Prostate gland (tissue), 2 donors: ENCODE measurements at places on chromosomes 1 and 21. TPM values are rescaled to one million over a fixed set of nuclear protein-coding genes. Genes with fewer than 3 reads are reported as not detected.

FMN2 gene
- total RNA-seq: 4.8 TPM

EXTL1 gene
- not detected for total RNA-seq

KRTAP11-1 gene
- total RNA-seq: not detected

MARK1 gene
- 7.2 TPM for total RNA-seq

COL6A2 gene
- total RNA-seq: 474 TPM

DNA sequence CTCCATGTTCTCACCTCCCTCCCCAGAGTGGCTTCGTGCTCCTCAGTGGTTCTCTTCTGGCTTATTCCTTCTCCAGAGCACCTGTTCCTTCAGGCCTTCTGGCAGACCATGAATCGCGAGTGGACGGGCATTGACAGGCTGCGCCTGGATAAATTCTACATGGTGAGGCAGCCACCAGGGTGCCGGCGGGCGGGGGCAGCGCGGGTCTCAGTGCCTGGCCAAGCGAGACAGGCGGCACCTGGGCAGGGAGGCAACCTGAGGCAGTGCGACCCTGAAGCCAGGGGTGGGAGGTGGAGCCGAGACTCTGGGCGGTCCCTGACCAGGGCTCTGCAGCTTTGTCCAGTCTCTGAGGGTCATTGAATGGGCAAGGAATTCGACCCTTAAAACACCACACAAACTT is 3.9 kb downstream of the RRP1 start:
- H3K4me1 ChIP-seq: peaks cover 3% of the 10 kb centered on the region
- H3K27me3 ChIP-seq: no peaks in the 10 kb centered on the region
- DNase-seq: no peak
- H3K4me3 ChIP-seq: no peak overlapping the region
- peaks cover 11% of the 10 kb centered on the region for H3K36me3 ChIP-seq

DNA sequence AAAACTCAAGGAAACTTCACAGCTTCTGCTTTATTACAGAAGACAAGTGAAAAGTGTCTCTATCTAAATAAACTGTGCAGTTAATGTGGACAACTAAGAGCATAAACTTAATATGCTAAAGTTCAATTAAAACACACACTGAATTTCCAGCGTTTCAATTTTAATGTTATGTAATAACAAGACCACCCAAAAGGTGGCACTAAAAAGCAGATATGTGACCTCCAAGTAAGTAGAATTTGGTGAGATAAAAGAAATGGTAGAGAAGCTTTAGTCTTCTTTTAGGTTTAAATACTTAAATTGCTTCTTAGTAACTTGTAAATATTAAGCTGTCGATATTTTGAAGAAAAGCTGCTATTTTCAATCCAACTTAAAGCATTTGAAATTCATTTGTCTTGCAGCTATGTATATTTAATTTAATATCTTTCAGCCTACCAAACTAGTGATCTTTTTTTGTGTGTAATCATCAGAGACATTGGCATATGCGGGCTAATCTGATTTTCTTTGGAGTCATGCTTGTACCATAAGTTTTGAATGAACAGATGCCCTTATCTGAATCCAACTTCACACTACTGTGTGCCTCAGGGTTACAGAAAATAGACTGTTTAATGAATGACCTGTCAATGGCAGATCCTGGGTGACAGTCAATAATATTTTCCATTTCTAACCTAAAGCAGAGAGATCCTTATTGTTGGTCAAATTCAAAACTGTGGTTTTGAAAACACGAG is 36.5 kb upstream of the ADAMTS1 start:
- H3K4me1 ChIP-seq: peaks cover under 1% of the 10 kb centered on the region
- H3K27me3 ChIP-seq: no peaks in the 10 kb centered on the region
- no peak for DNase-seq
- H3K4me3 ChIP-seq: no peak overlapping the region
